ENCODE measurements at places on chromosomes 16 and 17.

- no peak for DNase-seq
Measured at GRCh38 chr17:75342996-75343395, 53.8 kb upstream of the SLC25A19 start.

- DNase-seq: no peak
Measured at GRCh38 chr16:28977703-28978662, 3.4 kb downstream of the SPNS1 start.

- no peak for DNase-seq
Measured at GRCh38 chr16:57019746-57020145, 30.4 kb downstream of the NLRC5 start.

GRCh38 chr16:28279006-28279405 lies 13.3 kb upstream of the SBK1 start:
- DNase-seq: no peak

GRCh38 chr17:44007346-44008204 lies 3.2 kb downstream of the NAGS start:
- DNase-seq: no peak

DNA sequence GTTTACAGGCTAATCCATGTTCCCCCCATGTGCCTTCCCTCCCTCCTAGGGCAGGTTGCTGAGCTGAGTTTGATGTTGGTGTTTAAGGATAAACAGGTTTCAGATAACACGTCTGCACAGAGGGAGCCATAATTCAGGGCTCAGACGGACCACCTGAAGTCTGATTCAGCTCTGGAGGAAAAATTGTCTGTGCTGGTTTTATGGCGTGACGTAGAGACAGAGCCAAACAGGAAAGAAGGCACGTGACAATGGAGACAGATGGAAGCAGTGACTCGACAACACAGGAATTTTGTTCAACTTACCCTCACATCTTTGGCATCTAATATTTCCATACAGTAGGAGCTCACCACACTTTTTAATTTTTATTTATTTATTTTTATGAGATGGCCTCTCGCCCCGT lies 10.7 kb upstream of the USP10 start:
- no peak for DNase-seq

GRCh38 chr17:31565652-31566051 lies 174.2 kb downstream of the RAB11FIP4 start:
- no peak for DNase-seq

DNA sequence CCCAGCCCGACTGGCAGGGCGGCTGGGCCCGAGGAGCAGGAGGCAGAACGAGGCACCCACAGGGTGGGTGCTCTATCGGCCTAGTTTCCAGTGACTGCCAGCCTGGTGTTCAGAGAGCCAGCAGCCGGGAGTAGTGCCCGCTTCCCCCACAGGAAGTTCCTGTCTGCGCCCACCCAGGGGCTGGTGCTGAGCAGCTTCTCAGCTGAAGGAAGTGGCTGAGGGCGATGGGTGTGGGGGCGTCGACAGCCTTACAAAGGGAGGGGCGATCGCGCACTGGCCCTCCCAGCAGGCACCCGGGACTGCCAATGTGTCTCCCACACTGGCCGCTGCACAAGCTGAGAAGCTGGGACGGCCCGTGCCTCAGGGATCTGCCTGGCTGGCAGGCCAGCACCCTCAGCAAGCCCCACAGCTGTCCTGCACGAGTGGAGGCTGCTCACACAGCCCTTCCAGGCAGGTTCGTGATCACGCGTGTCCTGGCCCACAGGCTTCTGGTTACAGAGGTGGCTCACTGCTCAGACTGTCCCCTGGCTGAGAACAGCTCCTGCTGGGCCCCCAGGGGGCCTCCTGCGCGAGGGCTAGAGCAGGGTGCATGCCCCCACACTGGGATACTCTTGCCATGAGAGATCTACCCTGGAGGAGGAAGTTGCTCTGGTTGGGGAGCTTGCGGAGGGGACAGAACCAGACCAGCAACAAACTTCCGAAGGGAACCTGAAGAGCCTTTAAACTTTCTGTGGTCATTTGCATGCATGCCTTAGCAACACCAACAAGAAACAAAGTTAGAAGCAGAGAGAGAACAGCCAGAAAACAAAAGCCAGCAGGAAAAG lies 2.5 kb downstream of the RNF166 start:
- DNase-seq: no peak

DNA sequence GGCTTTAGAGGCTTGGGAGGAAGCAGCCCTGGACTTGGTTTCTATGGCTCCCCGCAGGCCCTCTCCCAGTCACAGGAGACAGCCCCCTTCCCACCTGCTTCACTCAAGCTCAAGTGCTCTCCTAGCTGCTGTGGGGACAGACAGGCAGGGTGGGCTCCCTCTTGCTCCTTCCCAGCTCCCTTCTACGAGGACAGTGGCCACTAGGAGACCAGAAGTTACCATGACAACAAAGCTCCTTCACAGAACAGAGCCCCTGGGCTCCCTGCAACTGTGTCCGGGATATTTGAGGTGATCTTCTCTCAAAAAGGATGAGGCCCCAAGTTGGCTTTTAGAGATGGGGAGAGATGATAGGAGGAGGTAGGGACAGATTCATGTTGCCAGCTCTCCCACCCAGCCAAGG lies 116.3 kb downstream of the AMFR start:
- DNase-seq: no peak

GRCh38 chr17:43543771-43544575 lies 2.2 kb downstream of the ETV4 start:
- no peak for DNase-seq

DNA sequence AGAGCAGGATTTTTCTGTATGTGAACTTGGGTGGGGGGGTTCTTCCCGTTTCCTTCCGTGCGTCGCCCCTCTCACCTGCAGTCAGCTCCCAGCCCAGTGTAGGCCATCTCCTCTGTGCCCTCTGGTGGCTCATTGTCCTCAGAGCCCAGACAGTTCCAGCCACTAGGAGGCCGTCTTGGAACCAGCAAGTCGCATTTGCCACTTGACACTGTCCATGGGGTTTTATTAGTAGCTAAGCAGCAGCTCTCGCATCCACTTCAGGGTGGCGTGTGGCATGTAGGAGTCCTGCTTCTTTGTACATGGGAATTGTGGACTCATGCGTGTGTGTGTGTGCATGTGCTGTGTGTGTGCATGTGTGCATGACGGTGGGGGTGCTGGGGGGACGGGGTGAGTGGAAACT lies 74.0 kb downstream of the SEC14L1 start:
- no peak for DNase-seq

GRCh38 chr16:58037365-58038057 lies 12.0 kb downstream of the MMP15 start:
- no peak for DNase-seq

DNA sequence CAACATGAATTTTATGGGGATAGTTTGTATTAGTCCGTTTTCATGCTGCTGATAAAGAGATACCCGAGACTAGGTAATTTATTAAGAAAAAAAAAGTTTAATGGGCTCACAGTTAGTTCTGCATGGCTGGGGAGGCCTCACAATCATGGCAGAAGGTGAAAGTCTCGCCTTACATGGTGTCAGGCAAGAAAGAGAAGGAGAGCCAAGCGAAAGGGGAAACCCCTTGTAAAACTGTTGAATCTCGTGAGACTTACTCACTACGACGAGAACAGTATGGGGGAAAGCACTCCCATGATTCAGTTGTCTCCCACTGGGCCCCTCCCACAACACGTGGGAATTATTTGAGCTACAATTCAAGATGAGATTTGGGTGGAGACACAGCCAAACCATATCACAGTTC lies 181.5 kb downstream of the PRKCA start:
- DNase-seq: no peak

DNA sequence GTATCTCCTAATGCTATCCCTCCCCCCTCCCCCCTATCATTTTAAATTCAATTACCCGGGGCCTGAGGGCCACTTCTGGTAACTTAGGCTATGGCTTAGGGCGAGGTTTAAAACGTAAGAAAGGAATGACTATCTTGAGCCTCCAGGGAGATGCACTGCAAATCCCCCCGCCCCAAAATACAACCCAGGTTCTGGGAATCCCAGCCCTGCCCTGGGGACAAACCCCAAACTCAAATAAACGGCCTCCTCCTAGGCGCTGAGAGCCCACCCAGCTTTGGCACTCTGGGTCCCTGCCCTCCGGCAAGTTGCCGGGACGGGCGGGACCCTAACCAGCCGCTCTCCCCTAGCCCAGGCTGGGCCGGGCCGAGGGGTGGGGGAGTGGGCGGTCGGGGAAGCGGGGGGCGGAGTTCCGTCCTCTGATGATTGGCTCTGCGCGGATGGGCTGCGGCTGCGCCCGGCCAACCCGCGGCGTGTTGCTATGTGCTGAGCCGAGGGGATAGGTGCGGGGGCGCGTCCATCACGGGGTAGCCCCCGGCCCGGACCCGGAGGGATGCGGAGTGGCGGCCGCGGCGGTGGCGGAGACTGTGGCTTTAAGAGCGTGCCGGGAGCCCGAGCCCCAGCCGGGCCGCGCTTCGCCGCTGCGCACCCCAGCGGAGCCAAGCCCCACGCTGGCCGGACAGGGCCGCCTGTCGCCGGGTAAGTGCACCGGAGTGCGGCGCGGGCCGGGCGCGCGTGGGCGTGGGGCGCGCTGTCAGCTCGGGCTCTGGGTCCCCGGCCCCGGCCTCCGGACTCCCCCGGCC lies at the start of gene YPEL2:
YPEL2 (plus strand) TSS at position 527 of the 800 bp plus-strand sequence. CDS start 21,755 bp downstream, outside the sequence.
- DNase-seq: peak; percentile 74

- DNase-seq: no peak
Measured at GRCh38 chr17:71052971-71053370, 883.6 kb downstream of the KCNJ2 start.

DNA sequence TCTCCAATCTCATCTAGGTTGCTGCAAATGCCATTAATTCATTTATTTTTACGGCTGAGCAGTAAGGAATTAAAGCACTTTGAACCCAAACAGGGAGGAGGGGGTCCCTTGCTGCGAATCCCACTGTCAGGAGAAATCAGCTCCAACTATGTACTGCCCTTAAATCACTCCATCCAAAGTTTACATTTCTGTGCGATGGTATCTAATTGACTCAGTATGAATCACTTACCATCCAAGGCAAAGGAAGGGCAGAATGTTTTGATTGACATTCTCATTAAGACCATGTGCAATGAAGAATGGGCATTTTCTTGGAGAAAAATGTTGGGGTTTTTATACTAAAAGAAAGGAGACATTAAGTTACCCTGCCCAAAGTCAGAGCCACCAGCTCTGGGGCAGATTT lies 47.7 kb upstream of the XYLT1 start:
- DNase-seq: no peak

DNA sequence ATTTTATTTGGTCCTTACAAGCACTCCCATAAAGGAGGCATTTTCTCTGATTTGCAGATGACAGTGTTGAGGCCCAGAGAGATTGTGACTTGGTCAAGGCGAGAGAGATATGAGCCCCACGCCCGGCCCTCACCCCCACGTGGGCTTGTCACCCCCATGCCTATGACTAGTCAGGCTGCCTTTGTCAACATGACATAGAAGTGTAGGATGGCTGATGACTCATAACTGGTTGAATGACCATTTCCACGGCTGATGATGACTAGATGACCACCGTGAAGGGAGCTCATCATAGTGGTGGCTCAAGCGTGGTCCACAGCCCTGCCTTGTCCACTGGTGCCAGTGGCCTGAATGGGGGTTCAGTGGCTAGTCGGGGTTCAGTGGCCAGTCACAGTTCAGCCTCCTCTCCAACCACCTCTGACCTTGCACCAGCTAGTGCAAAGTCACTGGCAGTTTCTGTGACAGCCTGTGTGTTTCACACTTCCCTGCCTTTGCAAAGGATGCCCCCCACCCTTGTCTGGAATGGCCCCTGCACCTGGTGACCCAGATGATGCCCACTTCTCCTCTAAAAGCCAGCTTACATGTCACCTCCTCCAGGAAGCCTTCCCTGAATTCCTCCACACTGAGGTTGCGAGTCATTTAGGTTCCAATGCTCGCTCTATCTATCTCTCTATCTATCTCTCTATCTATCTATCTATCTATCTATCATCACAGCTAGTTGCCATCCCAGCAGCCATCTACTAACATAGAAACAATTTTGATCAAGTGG lies 3.8 kb upstream of the WSCD1 start:
- no peak for DNase-seq

- DNase-seq: no peak
Measured at GRCh38 chr17:81482673-81483072, 29.9 kb downstream of the ACTG1 start.

GRCh38 chr17:54968988-54969332 lies 395 bp downstream of the STXBP4 start:
- DNase-seq: no peak

All from omental fat pad (tissue), 4 donors.